ENCODE measurements at places on chromosomes 16 and 17.

DNA sequence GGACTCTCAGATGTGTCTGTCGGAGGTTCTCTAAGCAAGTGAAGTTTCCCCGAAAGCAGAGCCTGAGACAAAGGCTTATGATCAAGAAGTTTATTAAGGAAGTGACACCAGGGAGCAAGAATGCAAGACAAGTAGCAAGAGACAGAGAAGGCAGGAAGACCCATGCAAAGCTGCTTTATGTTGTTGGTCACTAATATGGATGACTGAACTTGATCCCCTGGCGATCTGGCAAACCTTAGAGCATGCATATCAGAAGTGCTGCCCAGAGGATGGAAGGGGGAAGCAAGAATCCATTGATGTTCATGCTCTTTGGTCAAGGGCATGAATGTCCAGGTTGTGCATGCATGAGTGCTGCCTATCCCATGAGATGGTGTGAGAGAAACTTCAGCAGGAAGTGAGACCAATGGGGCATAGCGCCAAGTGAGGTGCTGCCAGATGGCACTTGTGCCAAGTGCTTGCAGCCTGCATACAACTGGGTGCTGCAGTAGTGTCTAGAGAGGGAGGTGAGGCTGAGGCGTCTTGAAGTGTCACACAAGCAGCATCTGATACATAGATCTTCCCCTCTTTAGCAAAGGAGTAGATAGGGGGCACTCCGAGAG lies 176.5 kb downstream of the SALL1 start:
- no peak for DNase-seq

- no peak for DNase-seq
Observed at GRCh38 chr17:7721612-7722011, 4.1 kb downstream of the DNAH2 start.

GRCh38 chr17:50926523-50926922 lies 60.4 kb upstream of the TOB1 start:
- DNase-seq: no peak

- DNase-seq: no peak
Observed at GRCh38 chr17:13587487-13588338, 14.0 kb downstream of the HS3ST3A1 start.

GRCh38 chr16:2043667-2044451 lies 3.8 kb downstream of the NTHL1 start:
- DNase-seq: no peak

DNA sequence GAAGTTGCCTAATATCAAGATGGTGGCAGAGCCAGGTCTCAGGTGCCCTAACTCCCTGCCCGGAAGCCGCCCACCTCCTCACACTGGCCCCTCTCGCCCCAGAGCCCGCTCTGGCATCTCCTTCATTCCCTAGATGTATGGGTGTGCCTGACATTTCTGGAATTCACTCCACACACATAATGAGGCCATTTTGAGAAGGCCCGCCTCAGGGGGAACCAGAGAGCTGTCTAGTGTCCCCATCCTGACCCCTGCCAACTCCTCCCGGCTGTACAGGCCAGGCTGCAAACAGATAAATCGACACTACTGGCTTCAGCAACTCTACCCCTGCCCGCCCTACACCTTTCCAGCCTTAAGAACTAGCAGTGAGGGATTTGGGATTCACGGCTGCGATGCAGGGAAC lies 7.7 kb downstream of the WNT3 start:
- no peak for DNase-seq

GRCh38 chr16:10509534-10510025 lies 70.8 kb downstream of the EMP2 start:
- DNase-seq: peak; percentile 78

GRCh38 chr16:85853547-85854545 lies 45.1 kb upstream of the IRF8 start:
- DNase-seq: peak; percentile 92

DNA sequence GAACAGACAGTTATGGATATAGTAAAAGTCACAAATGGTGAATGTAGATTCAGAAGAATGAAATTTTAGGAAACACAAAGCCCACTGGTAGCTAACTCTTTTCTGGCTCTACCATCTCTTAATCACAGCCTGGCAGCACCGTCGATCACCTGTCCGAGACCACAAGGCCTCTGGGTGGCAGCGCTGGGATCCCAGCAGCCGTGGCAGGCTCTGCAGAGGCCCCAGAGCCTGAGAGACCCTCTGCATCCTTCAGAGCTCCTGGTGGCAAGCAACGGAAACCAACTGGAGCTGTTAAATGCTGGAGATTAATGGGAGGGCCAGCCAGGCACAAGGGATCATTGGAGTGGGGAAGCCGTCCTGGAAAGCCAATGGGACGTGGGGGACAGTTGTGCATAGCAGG lies 26.3 kb downstream of the LAT start:
- no peak for DNase-seq

- no peak for DNase-seq
Observed at GRCh38 chr17:72121164-72122009, 567 bp downstream of the SOX9 start.

- peak; percentile 48 for DNase-seq
Observed at GRCh38 chr16:90031931-90032673, 12.8 kb upstream of the DBNDD1 start.

- no peak for DNase-seq
Observed at GRCh38 chr17:65670667-65671371, 109.4 kb upstream of the AXIN2 start.

DNA sequence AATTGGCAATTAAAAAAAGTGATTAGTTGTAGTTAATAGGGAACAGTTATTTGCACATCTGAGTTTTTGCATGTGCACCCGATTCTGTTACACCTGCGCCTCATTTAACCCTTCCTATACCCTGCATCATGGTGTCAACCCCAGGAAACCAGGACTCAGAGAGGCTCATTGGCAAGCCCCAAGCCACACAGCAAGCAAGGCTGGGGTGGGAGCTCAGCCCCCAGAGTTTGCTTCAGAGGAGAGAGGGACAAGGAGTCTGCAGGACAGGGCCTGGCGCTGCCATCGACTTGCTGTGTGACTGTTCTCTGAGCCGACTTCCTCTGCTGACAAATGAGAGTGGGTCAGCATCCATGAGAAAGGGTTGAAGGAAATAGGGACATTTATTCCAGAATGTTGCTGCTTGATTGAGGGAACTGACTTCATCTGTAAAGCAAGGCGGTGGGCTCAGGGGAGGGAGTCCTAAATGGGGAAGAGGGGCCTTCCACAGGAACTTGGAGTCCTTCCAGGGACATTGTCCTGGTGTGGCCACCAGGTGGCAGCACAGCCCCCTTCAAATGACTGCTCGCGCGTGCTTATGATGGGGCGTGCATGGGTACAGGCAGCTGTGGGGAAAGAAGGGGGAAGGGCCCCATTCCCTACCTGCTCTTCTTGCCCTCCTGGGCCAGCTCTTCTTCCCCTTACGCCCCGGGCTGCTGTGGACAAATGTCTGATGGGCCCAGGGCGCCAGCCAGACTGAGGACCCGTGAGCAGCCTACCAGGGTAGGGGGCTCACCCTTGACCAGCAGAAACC lies 51.6 kb downstream of the NT5M start:
- peak; percentile 68 for DNase-seq
